Epithelial cell of umbilical artery (primary cell): ENCODE measurements at places on chromosomes 16 and 17. TPM values are rescaled to one million over a fixed set of nuclear protein-coding genes. Genes with fewer than 3 reads are reported as not detected.

Gene TMEM100
- total RNA-seq: 0.97 and 4.9 TPM in 2 replicates

Gene KRTAP9-2
- not detected in 2 replicates for total RNA-seq

Gene BAIAP3
- total RNA-seq: 0.32 and 0.91 TPM in 2 replicates

Gene ADAP2
- total RNA-seq: 0.15 TPM in 1 of 2 replicates, not detected in the other

Gene OTOP3
- total RNA-seq: not detected in 2 replicates
